Activated naive CD4-positive, alpha-beta T cell (primary cell): ENCODE measurements at places on chromosomes 7 and 10.
A peak's percentile ranks its signal among the peaks of the same experiment; 100 is the strongest.

DNA sequence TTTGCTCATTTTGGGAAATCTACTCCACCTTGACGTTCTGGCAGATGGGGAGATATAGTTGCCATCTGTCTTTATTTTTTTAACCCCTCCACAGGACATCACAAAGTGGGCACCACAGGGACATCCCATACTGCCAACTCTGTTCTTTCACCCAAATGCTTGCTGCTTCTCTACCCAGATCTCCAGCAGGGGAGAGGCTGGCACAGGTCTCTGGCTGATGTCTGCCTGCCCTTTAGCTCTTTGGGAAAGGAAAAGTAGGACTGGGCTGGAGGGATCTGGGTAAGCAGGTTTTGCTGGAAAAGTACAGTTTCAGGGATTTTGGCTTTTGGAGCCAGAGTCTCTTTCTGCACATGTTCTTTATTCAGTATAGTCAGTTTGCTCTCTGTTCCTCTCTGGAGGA, 156.7 kb downstream of the ANLN start:
- no peak for DNase-seq

GRCh38 chr10:112168733-112169132, 14.8 kb downstream of the GPAM start:
- no peak for DNase-seq

GRCh38 chr10:5233324-5233723, 36.7 kb downstream of the AKR1C4 start:
- DNase-seq, result no peak

- DNase-seq, result no peak
These were observed 186.0 kb downstream of the MYOF start for GRCh38 chr10:93296151-93296550.

DNA sequence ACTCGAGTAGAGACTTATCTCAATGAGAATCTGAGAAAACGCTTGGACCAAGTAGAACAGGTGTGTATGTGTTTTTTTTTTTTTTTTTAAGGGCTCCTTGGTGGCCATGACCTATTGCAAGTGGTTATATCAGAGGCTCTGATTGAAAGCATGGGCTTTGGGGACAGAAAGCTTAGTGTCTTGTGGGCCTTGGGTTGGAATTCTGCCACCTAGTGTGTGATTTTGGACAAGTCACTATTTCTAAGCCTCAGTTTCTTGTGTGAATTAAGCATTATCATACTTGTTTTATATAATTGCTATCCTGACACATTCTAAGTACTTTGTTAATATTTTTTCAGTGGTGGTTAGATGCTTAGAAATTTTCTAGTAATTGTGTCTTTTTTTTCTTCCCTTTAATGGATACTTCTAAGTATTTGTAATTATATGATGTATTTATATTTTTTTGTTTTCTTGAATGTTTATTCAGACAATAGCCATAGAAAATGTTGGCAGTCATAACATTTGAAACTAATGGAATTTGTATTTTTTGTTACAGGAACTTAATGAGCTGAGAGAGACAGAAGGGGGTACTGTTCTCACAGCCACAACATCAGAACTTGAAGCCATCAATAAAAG, 33.1 kb downstream of the SMC3 start:
- no peak for DNase-seq

DNA sequence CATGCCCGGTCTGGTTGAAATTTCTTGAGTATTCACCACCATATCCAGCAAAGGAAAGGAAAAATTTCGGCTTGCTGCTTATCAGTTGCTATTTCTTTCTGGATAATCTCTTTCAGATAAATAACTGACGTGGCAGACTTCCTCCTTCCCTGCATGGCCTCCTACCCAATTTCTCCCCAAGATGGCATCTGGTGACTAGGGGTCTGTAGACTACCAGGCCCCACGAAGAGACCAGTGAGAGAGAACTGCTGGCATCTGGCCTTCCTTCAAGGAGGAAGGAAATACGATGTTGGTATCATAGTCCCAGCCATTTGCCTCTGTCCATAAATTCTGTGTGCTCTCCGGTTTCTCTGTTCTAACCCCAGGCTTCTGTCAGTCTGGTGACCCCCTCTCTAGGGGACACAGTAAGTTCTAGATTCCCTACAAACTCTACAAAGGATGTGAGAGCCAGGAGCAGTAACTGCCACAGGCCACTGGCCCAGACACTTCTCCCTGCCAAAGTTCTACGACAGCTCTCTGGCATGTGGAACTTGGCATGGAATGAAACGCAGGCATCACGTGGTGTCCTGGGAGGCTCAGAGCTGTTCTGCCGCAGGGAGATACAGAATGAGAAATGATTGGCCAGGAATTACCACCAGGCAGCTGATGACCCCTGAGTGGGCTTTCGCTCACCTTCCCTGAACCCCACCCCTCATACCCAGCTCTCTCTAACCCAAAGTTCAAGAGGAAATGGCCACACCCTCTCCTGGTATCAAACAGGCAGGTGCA, 30.0 kb upstream of the MSRB2 start:
- DNase-seq, result no peak

- DNase-seq, result peak; percentile 27
These were observed 43.3 kb upstream of the NFKB2 start for GRCh38 chr10:102352066-102352715.

DNA sequence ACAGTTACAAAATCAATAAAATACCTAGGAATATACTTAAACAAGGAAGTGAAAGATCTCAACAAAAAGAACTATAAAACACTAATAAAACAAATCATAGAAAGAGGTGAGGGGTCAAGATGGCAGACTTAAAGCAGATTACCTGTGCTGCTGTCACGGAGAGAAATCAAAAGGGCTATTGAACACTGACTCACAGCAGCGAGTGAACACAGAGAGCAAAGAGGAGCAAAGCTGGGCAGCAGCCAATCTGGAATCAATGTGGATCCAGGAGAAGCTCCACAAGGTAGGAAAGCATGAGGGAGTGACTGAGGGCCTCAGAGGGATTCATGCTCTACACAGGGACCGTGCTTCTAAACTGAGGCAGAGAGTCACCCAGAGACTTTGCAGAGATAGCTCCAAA, 562.0 kb upstream of the SEMA3D start:
- DNase-seq, result no peak

DNA sequence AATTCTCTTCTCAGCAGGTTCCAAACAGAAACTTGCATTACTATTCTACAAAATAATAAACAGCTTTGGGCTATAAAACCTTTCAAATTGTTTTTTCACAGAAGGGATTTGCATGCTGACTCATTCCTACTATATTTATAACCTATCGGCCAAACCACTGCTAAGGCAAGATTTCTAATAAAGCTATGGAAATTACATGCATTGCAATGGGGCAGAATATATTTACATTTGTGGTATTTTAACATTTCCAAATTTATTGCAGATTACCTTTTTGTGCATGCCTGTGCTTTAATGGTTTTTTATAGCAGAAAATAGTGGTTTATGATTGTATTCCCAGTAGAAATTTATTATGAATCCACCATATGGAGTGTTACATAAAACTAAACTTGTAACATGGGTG, 69.0 kb upstream of the NPVF start:
- no peak for DNase-seq

DNA sequence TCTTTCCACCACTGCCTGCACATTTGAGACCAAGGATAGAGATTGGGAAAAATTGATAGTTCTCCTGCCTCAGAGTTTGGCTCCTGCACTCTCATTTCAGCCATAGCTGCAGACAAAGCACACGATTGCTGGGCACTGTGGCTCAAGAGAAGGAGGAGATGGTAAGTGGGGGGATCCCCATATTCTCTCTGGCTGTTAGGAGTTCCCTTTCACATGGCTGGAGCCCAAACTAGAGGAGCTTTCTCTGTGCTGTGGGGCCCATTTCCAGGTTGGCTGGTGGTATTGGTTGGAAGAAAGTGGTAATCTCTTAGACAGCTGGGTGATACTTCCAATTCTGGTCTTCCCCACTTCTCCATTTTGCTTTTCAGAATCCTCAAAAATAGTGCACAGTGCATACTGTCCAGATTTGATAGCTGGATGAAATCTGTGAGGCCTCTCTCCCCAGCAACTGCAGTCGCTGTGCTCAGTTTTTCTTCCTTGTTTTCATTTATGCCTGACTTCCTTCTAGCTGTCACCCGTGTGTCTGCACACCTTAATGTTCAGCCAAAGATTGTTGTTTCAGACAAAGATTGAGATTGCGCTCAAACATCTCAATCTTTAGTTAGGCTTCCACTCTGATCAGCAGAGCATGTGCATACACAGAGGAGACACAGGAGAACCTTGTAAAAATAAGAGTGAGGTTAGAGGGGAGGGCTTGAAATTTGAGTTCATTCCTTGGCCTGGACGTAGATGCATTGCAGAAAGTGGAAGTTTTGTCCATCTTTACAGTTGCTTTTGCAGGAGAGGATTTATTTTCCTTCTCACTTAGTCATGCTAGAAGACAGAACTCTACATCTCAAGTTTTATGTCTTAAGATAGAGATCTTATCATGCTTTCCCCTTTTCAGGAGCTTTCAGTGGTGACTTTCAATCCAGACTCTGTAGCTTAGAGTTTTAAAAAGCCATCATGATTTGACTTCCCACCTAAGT, 28.6 kb downstream of the RABGEF1 start:
- no peak for DNase-seq

DNA sequence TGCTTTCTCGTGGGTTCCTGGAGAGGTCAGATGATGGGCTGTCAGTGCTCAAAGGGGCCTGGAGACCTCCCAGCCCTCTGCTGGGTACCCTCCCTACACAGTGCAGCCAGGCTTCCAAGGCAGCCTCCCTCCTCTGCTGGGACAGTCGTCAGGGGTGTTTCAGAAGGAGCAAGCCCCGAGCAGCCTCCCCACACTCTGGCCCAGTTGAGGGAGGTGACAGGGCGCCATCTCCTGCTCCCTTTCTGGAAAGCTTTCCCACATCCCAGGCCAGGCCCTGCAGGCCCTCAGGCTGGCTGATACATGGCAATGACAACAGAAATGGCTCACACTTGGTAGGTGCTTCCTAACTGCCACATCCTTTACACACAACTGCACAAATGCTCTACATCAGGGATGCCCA, 32.1 kb downstream of the KCNMA1 start:
- no peak for DNase-seq

DNA sequence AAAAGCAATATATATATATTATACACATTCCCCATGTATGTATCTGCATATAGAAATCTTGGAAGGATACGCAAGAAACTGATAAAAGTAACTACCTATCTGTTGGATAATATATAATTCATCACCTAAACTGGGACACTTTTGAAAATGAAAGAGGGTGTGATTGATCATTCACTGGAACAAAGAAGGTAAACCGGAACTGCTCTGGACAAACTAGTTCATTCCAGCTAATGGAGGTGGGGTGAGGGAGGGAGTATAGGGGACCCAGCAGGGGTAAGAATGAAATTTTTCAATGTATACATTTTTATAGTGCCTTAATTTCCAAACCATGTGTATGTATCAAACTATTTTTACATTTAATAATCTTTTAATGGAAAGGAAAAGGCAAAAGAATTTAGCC, 25.6 kb downstream of the SORBS1 start:
- DNase-seq, result no peak

DNA sequence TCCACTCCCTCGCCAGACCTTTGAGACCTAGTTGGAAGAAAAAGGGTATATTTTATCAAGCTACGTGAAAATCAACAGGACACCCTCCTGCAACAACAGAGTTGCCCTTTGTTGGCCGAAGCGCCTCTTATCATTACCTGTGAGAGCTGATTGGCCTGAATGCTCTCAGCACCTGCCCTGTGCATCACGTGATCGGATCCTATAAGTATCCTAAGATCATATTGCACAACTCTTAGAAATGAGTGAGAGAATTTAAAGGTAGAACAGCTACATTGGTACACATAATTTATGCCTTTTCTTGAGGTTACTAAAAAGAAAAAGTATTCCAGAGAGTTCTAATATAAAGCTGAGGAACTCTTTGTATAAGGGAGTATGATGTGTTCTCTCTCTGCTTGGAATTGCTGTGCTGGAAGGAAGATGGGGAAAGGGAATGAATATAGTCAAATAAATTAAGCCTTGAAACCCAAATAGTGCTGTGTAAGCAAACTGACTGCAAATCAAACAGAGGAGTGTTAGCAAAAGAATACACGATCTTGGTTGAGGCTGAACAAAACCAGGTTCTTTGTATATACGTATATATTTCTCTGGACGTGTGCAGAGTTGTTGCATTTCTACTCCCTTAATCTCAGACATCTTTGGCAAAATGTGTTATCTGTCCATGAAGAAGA, 69.3 kb downstream of the LRRC4 start:
- DNase-seq, result no peak

GRCh38 chr7:22683379-22683778, 43.6 kb upstream of the IL6 start:
- DNase-seq, result no peak

DNA sequence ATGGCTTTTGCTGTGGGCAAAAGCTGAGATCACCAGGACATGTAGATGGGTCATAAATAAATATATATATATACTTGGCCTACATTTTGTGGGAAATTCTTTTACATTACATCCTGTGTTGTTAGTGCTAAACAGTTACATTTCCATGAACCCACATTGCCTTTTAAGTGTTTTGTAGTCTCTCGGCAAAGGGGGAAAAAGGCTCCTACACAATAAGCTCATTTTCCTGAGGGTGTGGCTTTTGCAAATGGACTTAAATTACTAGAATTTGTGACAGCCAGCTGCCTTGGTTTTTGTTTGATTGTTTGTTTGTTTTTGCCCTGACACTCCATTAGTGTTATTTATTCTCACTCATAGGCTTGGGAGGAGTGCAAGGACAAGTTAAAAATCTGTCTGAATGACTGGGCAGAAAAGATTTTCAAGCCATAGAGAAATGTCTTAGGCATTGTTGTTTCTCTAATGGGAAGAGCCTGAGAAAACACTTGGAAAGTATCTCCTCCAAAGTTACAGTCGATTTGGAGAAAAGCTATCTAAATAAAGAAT, 128.8 kb downstream of the DGKB start:
- no peak for DNase-seq
